ENCODE measurements at places on chromosomes 3 and 15.

GRCh38 chr3:56197259-56197965 lies 270.9 kb downstream of the ERC2 start:
- DNase-seq, result no peak

DNA sequence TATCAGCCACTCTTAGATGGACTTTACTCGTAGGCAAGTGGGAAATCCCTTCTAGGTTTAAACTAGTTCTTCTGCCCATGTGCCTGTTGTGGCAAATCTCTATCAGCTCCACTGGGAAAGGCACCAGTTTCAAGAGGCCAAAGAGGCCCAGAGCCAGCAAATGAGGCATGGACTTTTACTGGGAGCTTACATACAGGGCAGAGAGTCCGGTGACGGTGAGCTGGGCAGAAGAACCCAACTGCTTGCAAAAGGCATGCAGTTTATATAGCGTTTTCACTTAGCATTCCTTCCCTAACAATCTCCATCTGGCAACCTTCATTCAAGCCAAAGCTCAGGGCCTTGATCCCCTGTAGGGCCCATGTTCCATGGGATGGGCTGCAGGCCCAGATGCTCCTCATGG lies 93.0 kb upstream of the C3orf80 start:
- DNase-seq, result no peak

GRCh38 chr15:41839781-41840491 lies 1.3 kb downstream of the PLA2G4B start:
- DNase-seq, result no peak

GRCh38 chr15:48025118-48025517 lies 95.7 kb upstream of the SLC24A5 start:
- DNase-seq, result no peak

GRCh38 chr15:82943176-82943575 lies 9.3 kb downstream of the HOMER2 start:
- no peak for DNase-seq

GRCh38 chr15:39267685-39268084 lies 313.2 kb upstream of the THBS1 start:
- no peak for DNase-seq

DNA sequence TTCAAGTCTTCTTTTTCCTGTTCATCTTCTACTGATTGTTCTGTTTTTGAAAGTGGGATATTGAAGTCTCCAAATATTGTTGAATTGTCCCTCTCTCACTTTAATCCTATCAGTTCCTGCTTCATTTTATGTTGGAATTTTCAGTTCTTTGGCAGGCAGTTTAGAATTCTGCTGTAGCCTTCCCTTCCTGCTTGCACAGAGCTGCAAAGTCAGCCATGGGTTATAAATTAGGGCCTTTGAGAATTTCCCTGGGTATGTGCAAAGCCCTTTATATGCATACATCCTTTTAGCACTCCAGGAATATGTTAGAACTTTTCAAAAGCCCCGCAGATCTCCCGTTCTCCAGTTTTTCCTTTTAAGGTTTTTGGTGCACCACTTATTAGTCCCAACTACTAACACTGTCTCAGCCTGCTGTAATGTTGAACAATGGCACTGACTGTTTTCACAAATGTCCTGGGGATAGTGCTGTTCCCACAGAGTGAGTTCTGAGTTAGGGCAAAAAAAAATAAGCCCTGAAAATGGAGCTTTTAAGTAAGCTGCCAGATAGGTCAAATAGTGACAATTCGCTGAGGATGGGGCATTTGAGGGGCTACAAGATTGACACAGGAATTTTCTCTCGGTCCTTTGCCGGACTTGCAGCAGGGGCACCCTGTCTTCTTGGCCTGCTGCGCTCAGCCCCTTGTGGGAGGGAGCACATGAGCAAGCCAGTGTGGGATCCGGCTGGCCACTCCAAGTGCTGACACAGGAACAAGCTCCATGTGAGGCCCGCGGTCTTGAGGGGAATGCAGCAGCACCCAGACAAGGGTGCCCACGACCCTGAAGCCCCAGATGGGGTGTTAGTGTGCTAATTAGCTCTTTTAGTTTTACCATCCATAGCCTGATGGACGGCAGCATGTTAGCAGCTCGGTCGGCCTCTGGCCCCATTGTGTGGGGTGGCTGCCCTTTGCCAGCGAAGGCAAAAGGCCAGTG lies 96.0 kb downstream of the VPS8 start:
- no peak for DNase-seq

DNA sequence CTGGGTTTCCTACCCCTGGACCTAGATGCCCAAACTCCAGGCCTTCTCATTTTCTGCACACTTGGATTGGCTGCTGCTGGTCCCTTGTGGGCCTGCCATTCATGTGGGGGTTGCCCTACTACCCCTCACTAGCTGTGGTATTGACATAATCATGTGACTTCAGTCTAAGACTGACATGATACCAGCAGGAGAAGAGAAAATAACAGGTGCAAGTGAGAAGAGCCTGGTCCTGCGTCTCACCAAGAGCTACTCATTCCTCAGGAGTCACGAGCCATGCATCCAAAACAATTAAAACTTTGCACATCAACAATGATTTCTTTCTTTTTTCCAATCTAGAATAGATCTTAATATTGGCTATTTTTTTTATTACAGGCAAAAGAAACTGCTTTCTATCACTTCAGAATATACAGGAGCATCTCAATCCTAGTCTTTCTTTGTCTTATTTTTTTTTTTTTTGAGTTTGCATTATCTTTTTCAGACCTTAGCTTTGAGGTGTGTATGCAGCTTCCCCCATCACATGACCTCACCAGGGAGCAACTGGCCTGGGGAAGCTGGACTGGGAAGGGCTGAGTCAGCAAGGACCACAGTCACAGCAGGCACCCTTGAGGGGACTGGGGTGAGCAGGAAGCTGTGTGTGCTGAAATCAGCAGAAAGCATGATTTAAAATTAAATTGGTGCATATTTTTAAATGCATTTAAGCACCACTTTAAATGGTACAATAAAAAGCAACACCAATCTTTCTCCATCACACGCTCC lies 27.6 kb downstream of the SLC9A9 start:
- DNase-seq, result no peak
